Placental epithelial cell (primary cell): ENCODE measurements at places on chromosomes 4 and X. TPM values are rescaled to one million over a fixed set of nuclear protein-coding genes. Genes with fewer than 3 reads are reported as not detected.

MTMR8 gene
- 0.76 and 0.79 TPM in 2 replicates for total RNA-seq

EDNRA gene
- total RNA-seq: not detected in 2 replicates

TLL1 gene
- total RNA-seq: under 0.01 TPM in 1 of 2 replicates, not detected in the other

AREG gene
- 13.8 and 18.5 TPM in 2 replicates for total RNA-seq

PDGFC gene
- total RNA-seq: 29.1 and 65.0 TPM in 2 replicates

GPR119 gene
- not detected in 2 replicates for total RNA-seq

PNCK gene
- 5.1 TPM in 1 of 2 replicates, not detected in the other for total RNA-seq

STOX2 gene
- 2.5 and 3.9 TPM in 2 replicates for total RNA-seq

MSX1 gene
- total RNA-seq: under 0.01 and 1.1 TPM in 2 replicates
